ENCODE measurements at places on chromosomes 1 and 21. TPM values are rescaled to one million over a fixed set of nuclear protein-coding genes. Genes with fewer than 3 reads are reported as not detected.

PIGR gene
- not detected for total RNA-seq

CATSPERE gene
- total RNA-seq, result not detected

FAM3B gene
- not detected for total RNA-seq

DNM3 gene
- total RNA-seq, result not detected

KIFAP3 gene
- 23.7 TPM for total RNA-seq

Measured in myometrial cell (primary cell).